Chondrocyte (in vitro differentiated cells): ENCODE measurements at places on chromosomes 1 and 21. TPM values are rescaled to one million over a fixed set of nuclear protein-coding genes. Genes with fewer than 3 reads are reported as not detected.

The KRTAP26-1 gene
- total RNA-seq, result not detected in 3 replicates

The ITGB2 gene
- 0.15 to 1.4 TPM (median 0.87 TPM) in 3 replicates for total RNA-seq

The CBR3 gene
- 3.4 to 7.4 TPM (median 3.5 TPM) in 3 replicates for total RNA-seq

The TNFRSF14 gene
- 0.95 to 2.5 TPM (median 1.1 TPM) in 3 replicates for total RNA-seq

The GNG12 gene
- total RNA-seq, result 78.2 to 93.0 TPM (median 91.5 TPM) in 3 replicates

The SLC30A2 gene
- total RNA-seq, result 0.12 TPM in 1 of 3 replicates, not detected in the others

The TIE1 gene
- total RNA-seq, result not detected in 3 replicates

The CDKN2C gene
- 5.2 to 5.7 TPM (median 5.4 TPM) in 3 replicates for total RNA-seq

GRCh38 chr1:226425004-226425378 lies 17.1 kb upstream of the PARP1 start:
- no peak for DNase-seq

DNA sequence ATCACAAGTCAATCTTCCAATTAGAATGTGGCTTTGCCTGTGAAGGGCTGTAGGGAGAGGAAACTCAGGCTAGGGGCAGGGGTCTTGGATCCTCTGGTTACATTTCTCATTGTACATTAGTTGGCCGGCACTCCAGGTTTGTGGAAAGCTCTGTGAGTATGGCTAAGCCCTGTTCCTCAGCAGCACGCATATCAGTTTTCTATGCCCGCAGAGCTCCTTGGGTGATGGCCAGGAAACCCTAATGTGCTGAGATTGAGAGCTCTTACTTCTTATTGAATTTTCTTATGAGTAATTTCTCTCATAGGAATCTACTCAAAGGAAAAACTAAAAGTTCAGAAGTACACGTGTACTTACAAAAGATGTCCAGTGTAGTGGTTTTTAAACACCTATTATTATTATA lies 30.7 kb upstream of the STMN1 start:
- no peak for DNase-seq

DNA sequence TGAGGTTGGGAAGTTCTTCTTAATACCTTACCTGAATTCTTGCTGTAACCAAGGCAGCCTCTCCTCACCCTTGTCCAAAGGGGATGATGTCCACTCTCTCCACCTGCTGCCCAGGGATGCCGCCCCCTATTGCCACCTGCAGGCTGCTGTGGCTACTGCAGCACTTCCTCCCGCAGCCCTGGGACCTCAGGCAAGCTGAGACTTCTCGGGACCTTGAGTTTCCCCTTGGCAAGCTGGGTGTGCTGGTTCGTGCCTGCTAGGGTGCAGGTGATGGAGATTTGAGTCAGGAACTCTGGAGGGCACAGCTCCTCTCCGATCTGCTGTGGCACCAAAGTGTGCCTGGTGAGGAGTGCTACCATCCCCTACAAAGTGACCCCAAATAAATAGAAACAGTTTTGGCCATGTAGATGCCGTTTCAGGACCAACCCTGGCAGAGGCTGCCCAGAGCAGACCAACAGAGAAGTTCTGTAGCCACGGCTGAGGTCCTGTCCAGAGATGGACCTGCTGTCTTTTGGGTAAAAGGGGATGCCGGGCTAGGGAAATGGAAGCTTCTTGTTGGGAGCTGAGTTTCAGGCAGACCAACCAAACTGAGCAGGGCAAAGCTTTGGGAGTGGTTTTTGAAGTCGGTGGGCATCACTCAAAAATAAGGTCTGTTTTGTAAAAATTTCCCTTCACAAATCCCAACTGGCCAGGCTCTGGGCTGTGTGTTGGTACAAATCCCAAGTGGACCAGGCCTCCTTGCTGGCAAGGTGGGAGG lies 31.7 kb downstream of the RUNX3 start:
- DNase-seq, result peak; percentile 58

GRCh38 chr1:164587617-164588501 lies 28.9 kb downstream of the PBX1 start:
- DNase-seq, result no peak

DNA sequence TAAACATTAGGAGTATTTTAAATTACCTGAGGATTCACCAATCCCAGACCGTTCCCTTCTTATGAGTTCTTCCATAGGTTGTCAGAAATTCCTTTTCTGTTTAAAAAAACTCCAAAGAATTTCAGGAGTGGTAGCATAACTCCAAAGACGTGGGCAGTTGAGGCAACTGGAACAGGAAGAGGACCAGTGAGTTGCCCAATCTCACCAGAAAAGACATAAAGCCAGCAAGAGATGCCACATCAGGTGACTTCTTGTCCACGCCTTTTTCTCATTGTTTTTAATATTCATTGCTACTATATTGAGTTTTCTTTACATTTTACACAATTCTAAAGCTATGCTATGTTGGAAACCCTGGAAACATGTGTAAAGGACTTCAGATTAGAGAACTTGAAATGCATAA lies 88.1 kb upstream of the JAK1 start:
- no peak for DNase-seq

DNA sequence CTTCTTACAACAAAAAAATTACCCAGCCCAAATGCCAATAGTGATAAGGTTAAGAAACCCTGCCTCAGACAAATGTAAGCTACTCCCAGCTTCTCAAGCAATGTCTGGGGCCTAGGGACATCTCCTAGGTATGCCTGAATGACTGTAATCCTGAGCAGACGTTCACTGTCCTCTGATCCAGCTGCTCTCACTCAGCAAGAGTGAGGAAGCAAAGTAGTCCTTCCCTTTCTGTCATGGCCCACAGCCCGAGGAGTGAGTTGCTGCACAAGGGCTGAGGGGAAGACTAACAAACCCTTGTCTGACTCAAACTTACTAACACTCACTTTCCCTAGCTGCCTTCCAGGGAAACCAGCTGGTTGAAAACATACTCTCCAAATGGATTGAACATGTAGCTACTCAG lies 124.9 kb upstream of the TNFSF4 start:
- DNase-seq, result no peak

- no peak for DNase-seq
These were observed 34.2 kb downstream of the BATF3 start for GRCh38 chr1:212665241-212666115.

- DNase-seq, result no peak
These were observed at the start of gene SKI for GRCh38 chr1:2228157-2228594. Gene SKI, plus strand, starts transcription at chr1:2228319. Its CDS starts 448 bp downstream, at chr1:2228767.

GRCh38 chr1:8955406-8955805 lies 9.7 kb downstream of the CA6 start:
- no peak for DNase-seq

GRCh38 chr21:45845770-45846090 lies 135.8 kb upstream of the COL6A1 start:
- no peak for DNase-seq

DNA sequence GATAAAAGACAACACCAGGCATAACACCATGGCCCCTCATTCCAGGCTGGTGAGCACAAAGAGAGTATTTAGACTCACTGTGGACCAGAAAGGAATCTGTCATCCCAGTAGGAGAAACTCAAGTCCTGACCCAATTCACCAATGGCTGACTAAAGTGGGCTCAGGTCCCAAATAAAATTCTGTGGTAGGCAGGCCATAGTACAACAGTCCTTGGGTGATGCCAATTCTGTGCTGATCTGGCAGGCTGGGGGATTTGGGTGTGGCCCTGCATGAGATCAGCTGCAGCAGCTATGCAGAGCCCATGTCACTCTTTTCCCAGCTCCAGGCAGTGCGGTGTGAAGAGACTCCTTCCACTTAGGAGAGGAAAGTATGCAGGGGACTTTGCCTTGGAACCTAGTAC lies 245.1 kb downstream of the LBR start:
- DNase-seq, result no peak

DNA sequence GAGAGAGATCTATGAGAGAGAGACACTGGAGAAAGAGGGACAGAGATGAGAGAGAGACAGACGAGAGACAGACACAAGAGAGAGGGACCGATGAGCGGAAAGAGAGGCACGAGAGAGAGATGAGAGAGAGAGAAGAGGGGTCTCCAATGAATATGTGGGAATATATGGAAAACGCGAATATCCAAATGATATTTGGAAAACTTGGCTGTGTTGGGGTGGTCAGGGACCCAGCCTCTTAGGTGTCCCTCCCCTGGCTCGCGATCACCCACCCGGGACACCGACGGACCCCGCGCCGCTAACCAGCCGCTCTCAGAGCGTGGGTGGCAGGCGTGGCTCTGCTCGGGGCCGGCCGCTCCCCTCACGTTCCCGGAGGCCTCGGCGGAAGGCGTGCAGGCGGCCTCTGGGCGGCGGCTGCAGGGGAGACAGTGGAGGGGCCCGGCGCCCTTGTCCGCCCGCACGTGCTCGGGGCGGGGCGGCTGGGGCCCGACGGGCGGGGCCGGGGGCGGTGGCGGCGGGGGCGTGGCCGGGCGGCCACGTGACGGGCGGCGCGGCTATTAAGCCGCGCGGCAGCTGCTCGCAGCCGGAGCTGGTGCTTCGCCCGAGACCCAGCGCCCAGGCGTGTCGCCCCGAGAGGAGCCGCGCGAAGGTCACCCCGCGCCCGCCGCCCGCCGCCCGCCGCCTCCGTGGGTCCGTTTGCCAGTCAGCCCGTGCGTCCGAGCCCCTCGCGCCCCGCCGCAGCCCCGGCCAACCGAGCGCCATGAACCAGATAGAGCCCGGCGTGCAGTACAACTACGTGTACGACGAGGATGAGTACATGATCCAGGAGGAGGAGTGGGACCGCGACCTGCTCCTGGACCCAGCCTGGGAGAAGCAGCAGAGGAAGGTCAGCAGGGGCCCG lies at the start of gene ACTN2:
Gene ACTN2 (plus strand): TSS at position 583 of the 898 bp plus-strand sequence. CDS start 175 bp downstream, at position 758.
- DNase-seq, result no peak

DNA sequence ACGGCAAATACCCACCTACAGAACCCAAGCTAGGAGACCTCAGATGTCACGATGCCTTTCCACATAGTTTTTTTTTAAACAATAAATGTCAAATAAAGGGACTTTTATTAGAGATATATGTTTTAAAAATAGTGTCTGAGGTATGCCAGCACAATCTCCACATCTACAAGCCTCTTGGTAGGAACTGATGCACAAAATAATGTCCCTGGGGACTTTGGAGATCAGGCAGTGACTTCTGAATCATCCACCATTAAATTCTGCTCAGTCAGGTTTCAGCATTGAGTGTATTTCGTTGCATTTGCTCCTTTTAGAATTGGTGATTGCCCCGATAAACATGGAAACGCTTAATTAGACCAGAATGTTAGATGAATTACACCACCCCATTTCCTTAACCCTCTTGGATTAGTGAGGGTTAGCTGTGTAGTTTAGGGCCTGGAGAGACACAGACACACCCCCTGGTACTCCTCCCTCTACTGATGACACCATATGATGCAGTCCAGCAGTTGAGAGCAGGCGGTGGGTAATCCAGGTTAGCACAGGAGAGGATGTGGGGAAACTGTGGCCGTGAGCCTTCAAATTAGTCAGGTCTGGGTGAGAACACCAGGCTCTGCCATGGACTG lies 33.6 kb downstream of the LGR6 start:
- no peak for DNase-seq

DNA sequence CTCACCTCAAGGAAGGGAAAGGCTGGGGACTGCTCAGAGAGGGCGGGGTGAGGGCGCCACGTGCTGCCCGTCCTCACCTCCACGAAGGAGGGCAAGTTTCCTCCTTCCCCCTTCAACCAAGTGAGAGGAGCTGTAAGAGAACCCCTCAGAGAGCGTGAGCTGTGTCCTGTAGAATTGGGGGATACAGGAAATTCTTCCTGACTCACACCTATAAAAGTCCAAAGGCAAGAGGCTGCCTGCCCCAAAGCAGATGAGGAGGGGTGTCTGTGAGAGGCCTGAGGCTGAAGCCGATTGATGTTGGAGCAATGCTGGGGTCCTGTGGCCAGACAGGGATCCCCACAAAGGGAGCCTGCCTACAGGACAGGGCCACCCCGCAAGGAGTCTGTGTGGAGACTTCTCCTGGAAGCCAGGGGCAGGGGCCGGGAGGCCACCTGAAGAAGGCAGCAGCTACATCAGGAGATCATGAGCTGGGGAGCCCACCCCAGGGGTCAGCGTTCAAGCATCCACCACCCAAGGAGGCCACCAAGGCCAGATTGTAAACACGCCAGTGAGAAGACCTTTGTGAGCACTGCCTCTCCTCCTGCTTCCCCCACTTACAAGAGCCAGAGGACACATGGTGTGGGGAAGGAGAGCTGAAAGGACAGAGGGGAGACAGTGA lies 27.7 kb downstream of the S100A6 start:
- no peak for DNase-seq

- DNase-seq, result no peak
These were observed 7.6 kb downstream of the ARHGEF10L start for GRCh38 chr1:17546946-17547670.

DNA sequence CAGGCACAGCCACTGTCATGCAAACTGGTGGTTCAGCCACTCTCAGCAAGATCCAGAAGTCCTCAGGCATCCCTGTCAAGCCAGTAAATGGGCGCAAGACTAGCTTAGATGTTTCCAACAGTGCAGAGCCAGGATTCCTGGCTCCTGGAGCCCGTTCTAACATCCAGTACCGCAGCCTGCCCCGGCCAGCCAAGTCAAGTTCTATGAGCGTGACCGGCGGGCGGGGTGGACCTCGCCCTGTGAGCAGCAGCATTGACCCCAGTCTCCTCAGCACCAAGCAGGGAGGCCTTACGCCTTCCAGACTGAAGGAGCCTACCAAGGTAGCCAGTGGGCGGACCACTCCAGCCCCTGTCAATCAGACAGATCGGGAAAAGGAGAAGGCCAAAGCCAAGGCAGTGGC lies 46.6 kb upstream of the IPO9 start:
- no peak for DNase-seq

- DNase-seq, result no peak
These were observed 239.7 kb upstream of the KCNK2 start for GRCh38 chr1:214842856-214843255.

- DNase-seq, result no peak
These were observed 3.6 kb downstream of the CTNNBIP1 start for GRCh38 chr1:9906466-9906865.

- no peak for DNase-seq
These were observed 34.6 kb downstream of the STXBP3 start for GRCh38 chr1:108780937-108781574.

GRCh38 chr1:3491291-3492246 lies 37.1 kb downstream of the ARHGEF16 start:
- DNase-seq, result no peak

GRCh38 chr1:200182701-200183100 lies 155.2 kb downstream of the NR5A2 start:
- no peak for DNase-seq

DNA sequence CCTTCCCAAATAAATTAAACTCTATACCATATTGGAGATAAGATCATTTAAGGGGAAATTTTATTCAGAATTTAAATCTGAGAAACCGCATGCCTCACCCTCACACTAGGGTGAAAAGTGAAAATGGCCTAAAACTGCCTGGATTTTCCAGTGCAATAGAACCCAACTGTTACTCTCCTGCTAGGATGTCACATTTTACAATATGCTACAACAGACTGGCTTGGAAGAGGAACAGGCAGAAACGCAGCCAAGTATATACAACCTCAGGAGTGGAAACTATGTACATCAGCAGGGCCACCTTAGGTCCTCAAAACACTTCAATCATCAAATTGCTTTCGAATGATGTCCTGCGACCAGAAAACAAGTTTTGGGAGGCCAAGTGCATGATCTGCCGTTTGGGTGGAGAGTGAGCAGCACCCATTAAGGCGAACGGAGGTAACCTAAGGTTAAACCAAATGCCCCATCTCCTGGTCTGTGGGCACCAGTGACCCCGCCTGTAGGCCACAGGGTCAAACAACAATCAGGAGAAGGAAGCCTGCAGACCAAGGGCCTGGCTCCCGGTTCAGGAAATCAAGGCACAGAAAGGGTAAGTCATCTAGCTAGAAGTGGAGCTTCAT lies 4.9 kb downstream of the RCAN1 start:
- DNase-seq, result no peak
